ENCODE measurements at places on chromosomes 4 and X. TPM values are rescaled to one million over a fixed set of nuclear protein-coding genes. Genes with fewer than 3 reads are reported as not detected.

The NPY2R gene
- not detected for total RNA-seq

DNA sequence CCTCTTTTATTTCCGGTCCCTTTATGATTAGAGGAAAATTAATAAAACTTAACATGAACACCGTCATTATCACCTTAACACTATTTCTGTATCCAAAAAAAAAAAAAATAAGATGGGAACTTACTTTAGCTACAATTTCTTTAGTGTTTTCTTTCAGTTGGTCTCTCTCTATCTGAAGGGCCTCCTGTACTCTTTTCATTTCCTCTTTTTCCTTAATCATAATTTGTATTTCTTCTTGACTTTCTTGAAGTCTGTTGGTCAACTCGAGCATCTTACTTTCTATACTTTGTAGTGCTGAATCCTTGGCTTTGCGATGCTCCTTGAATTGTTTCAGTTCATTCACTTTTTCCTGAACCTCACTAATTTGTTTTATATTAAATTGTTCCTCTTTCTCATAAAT is 45.3 kb upstream of the BDH2 start:
- DNase-seq: no peak

DNA sequence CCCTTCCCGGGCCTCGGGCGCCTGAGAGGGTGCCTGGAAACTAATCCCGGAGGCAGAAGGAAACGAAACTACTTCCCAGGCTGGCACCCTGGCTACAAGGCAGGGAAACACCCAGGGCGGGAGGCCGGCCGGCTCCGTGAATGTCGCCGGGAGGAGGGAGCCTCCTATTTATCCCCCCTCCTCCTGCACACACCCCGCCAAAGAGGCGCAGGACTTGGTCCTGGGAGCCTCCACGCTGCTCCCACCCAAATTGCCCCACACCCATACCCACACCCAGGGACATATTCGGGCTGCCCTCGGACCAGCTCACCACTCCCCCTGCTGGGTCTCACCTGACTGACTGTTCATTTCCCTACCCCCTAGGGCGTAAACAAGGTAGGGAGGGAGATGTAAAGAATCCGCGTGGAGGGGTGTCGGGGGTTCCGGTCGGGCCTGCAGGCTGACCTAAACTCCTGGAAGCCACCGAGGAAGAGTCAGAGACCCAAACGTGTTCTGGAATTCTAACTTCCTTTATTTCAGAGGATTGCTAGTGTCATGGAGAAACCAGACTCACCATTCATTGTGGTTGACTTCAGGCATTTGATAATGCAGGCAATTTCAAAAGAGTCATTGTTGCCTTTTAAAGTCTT is at the start of gene BTC:
BTC (minus strand) TSS at position 142 of the 629 bp plus-strand sequence. CDS start 198 bp downstream, outside the sequence.
- DNase-seq: peak; percentile 39

GRCh38 chr4:107922486-107923473 is 8.6 kb upstream of the CYP2U1 start:
- DNase-seq: no peak

GRCh38 chrX:11665168-11666111 is at the start of gene ARHGAP6:
TSS of gene ARHGAP6 (minus strand) at chrX:11665920. CDS start at chrX:11664828, 1,092 bp downstream.
- no peak for DNase-seq
